ENCODE measurements at places on chromosomes 3 and 15.
A peak's percentile ranks its signal among the peaks of the same experiment; 100 is the strongest.

DNA sequence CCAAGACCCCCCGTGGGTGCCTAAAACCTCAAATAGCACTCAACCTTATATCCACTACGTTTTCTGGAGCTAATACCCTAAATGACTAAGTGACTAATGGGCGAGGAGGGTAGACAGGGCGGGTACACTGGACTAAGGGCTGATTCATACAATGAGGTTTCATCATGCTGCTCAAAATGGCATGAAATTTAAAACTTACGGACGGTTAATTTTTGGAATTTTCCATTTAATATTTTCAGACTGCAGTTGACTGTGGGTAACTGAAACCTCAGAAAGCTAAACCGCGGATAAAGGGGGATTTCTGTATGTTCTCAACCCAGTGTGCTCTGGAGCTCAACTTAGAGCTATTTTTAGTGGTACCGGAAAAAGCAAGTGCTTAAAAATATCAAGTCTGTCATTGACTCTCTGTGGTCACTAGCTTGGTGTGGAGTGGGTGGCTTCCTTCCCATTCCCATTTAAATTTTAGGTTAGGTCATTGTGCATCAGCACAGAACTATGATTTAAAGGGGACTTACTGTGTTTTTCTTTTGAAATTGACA lies 72.9 kb downstream of the LRRC28 start:
- no peak for DNase-seq

GRCh38 chr3:12653747-12654146 lies 10.2 kb downstream of the RAF1 start:
- no peak for DNase-seq

DNA sequence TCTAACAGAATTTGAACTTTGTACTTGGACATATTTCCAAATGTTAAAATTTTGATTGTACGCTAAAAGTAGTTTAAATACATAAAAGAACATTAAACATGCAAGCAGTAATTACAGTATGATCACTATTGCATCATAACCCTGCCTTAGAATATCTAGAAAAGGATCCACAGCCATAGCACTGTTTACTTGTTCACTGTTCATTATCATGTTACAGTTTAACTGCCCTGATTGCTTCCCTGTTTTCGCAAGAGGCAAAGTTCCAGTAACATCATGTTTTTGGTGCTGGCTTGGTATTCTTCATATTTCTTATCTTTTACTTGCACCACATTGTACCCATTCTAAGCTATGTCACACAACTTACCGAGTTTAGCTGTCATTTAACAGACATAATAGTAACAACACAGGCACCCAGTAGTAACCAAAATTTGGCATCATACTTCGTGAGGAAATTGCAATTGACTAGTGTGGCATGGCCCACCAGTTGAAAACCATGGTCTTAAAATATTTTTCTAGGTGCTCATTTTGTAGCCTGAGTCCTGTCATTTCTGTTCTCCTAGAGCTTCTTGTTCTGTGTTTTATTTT lies 13.3 kb upstream of the TMEM87A start:
- DNase-seq: no peak

DNA sequence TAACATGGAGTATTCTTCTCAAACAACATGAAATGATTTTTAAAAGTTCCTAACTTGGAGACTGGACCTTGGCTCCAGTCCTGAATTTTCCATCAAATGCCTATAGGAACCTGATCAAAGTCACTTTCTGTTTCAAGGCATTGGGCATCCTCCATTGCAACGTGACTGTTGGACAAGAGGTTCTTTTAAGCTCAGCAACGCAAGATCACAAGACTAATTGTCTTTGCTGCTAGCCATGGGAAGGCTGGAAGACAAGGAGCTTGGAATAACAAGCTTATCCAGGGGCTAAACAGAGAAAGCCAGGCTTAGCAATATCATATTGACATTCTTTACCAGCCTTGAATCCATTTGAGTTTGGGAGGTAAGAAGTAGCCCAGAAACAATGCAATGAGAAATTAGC lies 48.3 kb downstream of the SST start:
- DNase-seq: no peak

DNA sequence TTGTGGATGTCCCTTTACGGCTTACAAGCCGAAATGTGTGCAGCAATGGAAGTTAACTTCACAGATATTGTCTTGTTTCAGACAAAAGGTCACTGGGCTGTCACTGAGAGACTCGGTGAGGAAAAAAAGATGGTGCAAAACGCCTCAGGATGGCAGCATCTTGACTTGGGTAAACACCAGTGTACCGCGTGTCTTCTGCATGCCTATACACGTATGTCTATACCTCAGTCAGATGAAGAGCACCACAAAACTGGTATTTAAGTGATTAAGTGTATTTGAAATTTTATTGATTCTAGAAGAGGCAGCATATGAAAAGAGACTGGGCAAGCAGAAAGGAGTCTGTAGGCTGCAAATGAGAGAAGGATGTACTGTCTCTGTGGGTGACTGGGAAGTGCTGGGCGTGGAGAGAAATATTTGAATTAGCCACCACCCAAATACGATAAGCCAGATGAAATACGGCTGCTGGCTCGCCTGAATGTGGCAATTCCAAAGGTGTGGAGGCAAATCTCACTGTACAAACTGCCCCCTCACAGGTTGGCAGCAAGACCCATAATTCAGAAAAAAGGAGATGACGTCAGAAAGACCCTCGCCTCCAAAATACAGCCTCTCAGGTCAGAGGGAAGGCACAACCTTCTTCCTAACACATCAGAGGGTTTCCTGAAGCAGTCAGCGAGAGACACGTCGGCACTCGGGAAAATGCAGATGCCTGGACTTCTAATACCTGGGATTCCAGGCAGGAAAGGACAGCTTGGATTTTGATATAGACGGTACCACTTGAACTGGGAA lies 53.4 kb upstream of the NEO1 start:
- DNase-seq: no peak

GRCh38 chr3:50264964-50265485 lies 3.9 kb upstream of the SEMA3B start:
- DNase-seq: no peak

DNA sequence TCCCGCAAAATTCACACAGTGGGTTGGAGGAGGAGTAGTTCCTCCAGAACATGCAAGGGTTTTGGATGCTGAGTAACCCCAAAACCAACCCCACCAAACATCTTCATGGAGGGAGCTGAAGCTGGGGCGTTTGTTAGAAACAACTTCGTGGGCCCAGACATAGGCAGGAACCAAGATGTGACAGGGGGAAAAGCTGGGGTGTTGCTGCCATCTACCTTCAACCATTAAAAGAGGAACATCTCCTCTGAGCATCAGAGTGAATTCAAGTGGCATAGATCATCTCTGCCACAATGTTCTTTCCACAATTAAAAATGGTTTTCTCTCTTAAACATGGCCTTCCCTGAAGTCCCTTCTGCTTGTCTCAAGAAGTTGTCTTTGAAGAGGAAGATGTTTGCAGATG lies 20.5 kb downstream of the SIDT1 start:
- DNase-seq: no peak

DNA sequence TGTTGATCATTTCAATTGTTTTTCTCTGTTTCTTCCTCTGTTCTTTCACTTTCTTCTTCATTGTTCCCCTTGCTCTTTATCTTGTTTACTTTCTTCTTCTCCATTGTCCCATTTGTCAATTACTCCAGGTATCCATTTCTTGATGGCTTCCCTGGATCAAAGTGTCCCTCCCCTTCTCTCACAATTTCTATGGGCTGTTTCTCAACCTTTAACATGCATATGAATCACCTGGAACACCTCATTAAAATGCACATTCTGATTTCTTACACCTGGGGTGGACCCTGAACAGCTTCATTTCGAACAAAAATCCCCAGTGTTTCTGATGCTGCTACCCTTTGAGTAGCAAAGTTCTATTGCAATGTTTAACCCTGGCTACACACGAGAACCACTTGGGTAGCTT lies 454.8 kb downstream of the EPHA6 start:
- DNase-seq: no peak

DNA sequence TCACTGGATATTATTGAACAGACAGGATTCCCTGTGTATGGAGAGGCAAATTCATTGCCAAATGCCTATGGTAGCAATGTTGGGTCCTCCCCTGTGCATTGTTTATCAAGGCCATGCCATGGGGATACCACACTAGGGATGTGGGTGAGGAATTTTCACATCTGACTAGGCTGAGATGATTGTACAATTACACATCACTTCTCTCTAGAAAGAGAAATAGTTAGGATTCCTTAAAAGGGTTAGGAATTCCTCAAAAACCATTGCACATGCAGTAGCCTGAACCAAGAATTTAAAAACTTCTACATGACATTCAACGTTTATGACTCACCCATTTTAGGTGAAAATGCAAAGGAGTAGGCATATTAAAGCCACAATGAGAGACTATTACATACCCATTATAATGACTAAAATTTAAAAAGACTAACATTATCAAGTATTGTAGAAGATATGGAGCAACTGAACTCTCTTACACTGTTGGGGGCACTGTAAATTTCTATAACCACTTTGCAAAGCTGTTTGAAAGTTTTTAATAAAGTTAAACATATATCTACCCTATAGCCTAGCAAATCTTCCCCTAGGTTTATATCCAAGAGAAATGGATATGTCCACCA lies 175.9 kb downstream of the THRB start:
- no peak for DNase-seq

DNA sequence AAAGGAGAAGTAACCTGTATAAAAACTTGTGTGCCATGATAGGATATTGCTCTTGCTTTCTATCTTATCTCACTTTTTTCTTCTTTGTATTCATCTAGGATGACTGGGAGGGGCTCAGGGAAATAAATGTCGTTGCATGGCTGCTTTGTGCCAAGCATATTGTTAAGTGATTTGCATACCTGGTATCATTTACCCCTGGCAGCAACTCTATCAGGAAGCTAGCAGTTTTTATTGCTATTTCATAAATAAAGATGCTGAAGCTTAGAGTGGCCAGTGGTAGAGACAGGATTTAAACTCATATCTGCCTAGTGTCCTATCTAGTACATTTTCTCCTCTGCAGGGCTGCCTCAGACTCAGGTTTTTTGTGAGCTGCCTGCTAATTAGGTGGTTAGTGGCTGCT lies 253.3 kb downstream of the PTPRG start:
- DNase-seq: no peak

DNA sequence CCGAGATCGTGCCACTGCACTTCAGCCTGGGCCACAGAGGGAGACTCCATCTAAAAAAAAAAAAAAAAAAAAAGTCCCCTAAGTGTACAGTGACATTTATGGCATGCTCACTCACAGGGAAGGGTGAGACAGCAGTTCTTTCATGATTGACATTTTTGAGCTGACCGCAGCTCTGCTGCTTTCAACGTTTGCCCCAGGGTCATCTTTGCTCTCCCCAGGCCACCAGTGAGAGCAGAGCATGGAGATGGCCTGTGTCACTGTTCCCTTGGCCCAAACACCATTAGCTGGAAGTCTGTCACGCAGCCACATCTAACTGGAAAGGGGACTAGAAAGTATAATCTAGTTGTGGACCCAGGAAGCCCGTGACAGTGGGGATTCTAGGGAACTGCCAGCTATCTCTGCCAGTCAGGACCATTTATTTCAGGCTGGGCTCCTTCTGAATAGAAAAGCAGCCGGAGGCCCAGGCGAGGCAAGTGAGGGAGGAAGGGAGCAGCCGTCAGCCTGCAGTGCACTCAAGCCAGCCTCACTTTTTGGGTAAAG lies 193.4 kb upstream of the HES1 start:
- DNase-seq: no peak

GRCh38 chr3:44355362-44356033 lies 16.9 kb downstream of the TCAIM start:
- peak; percentile 21 for DNase-seq

- no peak for DNase-seq
Measured at GRCh38 chr3:16252243-16252978, 12.3 kb downstream of the DPH3 start.

DNA sequence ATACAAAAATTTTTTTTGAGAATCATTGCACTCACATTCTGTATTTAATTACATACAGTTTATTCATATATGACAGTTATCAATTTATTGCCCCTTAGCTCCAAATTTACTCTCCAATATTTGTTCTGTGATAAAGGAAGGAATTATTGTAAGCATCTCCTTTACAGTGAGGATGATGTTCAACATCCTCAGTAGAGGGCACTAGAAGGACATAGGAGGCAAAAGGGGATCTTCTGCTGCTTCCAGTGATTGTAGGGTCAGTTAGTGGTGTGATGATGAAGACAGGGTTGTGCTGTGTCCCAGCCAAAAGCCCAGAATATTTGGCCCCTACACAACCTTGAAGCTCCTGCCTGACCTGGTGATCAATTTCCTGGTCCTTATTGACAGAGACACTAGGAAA lies 89.9 kb upstream of the DCBLD2 start:
- no peak for DNase-seq

- DNase-seq: no peak
Measured at GRCh38 chr15:25711164-25711563, 152.0 kb downstream of the ATP10A start.

DNA sequence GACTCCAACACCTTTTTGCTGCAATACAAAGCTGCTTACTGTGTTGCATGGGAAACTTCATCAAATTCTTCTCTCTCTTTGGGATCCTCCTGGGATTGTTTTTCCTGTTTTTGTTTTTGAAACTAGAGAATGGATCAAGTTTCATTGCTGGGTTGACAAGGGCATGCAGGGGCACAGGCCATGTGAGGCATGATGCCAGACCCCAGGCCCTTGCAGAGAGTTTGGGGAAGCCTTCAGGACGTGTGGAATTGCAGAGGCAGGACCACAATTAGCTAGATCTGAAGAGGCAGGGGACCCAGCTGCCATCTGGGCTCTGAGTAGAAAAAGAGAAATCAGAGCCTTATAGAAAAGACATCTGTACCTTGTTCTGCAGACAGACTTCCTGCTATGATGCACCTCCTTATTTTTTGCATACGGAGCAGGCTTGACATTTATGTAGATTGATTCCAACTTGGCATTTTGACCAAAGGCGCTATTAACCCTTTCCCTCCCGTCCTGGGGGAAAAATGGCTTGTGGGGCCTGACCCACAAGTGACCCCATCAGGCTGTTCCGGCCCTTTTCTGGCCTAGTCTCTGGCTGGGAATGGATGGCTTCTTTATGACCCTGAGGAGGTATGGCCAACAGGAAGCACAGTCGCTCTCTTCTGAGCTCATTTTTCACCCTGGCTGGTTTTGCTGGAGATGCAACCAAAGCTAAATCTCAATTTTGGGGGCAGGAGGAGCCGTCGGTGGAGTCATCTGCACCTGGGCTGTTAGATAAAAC lies 44.3 kb upstream of the CHRNB4 start:
- DNase-seq: peak; percentile 66

DNA sequence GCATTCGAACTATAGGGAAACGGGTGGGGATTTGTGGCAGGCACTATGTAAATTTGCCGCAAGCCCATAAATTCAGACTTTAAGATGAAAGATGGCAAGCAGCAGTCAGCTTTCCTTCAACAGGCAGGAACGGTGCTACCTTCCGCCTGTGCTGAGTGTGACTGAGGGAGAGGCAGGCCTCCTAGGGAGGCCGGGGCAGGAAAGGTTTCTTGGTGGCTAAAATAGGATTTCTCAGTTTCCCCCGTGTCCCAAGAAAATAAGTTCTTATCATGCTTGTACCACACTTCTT lies 12.5 kb downstream of the FLNB start:
- DNase-seq: no peak

Data from NCI-H524 (cell line).